ENCODE measurements at places on chromosomes 7 and 10. TPM values are rescaled to one million over a fixed set of nuclear protein-coding genes. Genes with fewer than 3 reads are reported as not detected.

The TBC1D12 gene
- 6.7 TPM for total RNA-seq

The FOXK1 gene
- total RNA-seq, result 34.5 TPM

The C10orf105 gene
- total RNA-seq, result 0.14 TPM

The CYP2C19 gene
- 0.14 TPM for total RNA-seq

The TUBAL3 gene
- total RNA-seq, result 0.35 TPM

The PROSER2 gene
- total RNA-seq, result 64.8 TPM

The HTR5A gene
- not detected for total RNA-seq

The DDIT4 gene
- total RNA-seq, result 1,321 TPM

The TCERG1L gene
- not detected for total RNA-seq

The FOXI2 gene
- total RNA-seq, result not detected

The FIS1 gene
- 237 TPM for total RNA-seq

The CALML3 gene
- total RNA-seq, result 7.7 TPM

The SP4 gene
- 2.7 TPM for total RNA-seq

The SFR1 gene
- total RNA-seq, result 9.4 TPM

The CHAT gene
- total RNA-seq, result not detected

The LIPJ gene
- total RNA-seq, result not detected

The FEZF1 gene
- not detected for total RNA-seq

The SPRN gene
- total RNA-seq, result not detected

The ASIC3 gene
- total RNA-seq, result 0.14 TPM
